ENCODE measurements at places on chromosomes 4 and X.
A peak's percentile ranks its signal among the peaks of the same experiment; 100 is the strongest.

- DNase-seq, result no peak
Measured at GRCh38 chr4:115711575-115711974, 598.2 kb upstream of the NDST4 start.

- no peak for DNase-seq
Measured at GRCh38 chr4:152327606-152328453, 208.1 kb downstream of the FBXW7 start.

- DNase-seq, result no peak
Measured at GRCh38 chr4:144799486-144799885, 153.5 kb downstream of the HHIP start.

- DNase-seq, result no peak
Measured at GRCh38 chr4:139633661-139634060, 32.0 kb upstream of the MGST2 start.

- DNase-seq, result no peak
Measured at GRCh38 chr4:93897559-93897958, 69.0 kb downstream of the ATOH1 start.

GRCh38 chr4:11424000-11424399 is 4.7 kb downstream of the HS3ST1 start:
- DNase-seq, result no peak

- DNase-seq, result peak; percentile 9
Measured at GRCh38 chrX:96685210-96686099, 813 bp downstream of the DIAPH2 start.

DNA sequence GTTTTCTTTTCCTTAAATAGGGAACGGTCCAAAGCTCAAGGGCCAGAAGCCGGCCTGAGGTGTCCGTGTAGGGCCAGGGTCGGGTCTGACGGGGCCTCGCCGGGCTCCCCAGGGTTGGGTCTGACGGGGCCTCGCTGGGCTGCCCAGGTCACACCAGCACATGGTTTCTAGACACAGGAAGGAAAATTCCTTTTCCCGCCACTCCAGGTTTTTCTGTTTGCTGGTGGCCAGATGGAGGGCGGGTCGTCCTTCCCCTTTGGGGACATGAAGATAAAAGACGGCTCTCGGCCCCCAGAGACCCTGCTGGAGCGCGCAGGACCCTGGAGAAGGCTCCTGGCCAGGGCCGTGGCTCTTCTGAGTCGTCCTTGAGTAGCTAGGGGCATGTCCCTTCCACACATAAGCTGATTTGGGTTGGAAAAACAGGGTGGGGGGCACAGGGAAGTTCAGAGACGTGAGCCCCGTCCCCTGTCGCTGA is 35.1 kb downstream of the PIGG start:
- DNase-seq, result no peak

GRCh38 chr4:36737691-36738090 is 456.3 kb downstream of the DTHD1 start:
- no peak for DNase-seq

DNA sequence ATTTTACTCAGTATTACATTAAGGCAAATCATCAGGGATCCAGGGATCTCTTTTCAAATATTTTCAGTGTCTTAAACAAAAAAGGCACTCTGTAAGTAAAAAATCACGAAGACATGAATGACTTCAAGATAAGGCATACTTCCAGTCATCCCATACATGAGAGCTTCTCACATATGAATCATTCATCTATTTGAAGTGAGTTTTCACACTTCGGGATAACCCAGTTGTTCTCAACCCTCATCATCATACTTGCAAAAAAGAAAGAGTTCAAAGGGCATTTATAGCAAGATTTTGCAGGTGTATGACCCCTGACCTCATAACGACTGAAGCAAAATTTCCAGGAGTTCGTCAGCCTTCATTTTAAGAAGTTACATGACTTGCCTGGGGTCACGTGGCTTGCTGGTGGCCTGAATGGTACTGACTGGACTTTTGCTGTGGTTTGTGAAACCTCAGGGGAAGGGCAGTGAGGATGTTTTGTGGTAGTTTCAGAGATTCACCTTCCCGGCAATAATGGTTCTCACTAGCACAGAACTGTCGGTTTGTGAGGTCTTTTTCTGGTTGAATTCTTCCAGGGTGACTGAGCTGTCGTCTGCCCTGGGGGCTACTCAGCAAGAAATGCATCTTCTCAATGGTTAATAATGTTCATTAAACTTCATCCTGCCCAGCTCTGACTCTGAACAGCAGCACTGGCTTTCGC is 115.8 kb upstream of the SHISA3 start:
- DNase-seq, result no peak

GRCh38 chr4:113584407-113585150 is 177.0 kb downstream of the CAMK2D start:
- DNase-seq, result no peak

DNA sequence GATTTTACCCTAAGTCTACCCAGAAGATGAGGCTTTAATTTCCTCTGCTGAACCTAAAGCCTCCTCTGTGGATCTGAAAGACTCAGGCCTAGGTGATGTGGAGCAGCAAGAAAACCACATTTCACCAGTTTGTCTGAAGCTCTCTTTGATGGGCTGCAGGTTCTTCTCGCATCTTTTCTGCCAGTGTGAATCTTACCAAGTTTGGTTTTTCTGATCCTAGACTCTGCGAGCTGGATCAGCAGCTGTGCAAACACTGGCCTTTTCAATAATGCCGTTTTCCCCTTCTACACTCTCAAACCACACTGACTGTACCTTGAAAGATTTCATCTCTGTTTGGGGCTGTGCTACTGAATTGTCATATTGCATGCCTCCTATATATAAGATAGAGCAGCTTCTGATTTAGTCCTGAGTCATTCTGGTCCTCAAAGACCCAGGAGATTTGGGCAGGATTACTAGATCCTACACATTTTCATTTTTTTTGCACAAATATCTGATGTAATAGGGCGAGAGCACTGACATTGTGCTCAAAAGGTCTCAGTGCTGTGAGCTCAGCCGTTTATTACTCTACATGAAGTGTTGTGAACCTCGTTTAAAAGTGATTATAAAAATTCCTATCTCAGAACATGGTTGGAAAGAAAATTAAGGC is 133.6 kb upstream of the FAM9C start:
- DNase-seq, result no peak
